ENCODE measurements at places on chromosomes 2 and 18.

GRCh38 chr2:241011751-241012510, 13.5 kb downstream of the SNED1 start:
- peak; percentile 16 for DNase-seq
- H3K27ac ChIP-seq = no peak overlapping the region
- H3K4me3 ChIP-seq = no peak overlapping the region

- no peak overlapping the region for H3K4me3 ChIP-seq
- no peaks in the 10 kb centered on the region for H3K36me3 ChIP-seq
- no peaks in the 10 kb centered on the region for H3K4me1 ChIP-seq
These were observed 100.4 kb downstream of the CCDC141 start for GRCh38 chr2:178949584-178949983.

DNA sequence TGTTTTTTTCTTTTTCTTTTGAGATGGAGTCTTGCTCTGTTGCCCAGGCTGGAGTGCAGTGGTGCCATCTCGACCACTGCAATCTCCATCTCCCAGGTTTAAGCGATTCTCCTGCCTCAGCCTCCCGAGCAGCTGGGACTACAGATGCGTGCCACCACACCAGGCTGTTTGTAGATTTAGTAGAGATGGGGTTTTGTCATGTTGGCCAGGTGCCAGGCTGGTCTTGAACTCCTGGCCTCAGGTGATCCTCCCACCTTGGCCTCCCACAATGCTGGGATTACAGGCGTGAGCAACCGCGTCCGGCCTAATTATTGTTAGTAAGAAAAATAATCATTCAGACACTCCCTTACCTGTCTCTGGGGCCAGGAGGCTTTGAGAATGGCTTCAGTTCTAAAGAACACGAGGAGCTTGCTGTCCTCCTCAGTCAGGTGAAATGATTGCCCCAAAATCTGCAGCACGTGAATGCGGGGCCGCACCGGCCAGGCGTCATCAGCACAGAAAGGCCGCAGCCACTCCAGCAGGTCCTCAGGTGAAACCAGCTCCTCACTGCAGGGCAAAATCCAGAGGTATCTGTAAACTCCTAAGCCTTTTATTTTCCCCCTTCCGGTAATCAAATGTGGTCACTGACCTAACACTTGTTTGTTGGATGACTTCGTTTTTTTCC, 342.6 kb downstream of the NBAS start:
- peaks cover 3% of the 10 kb centered on the region for H3K36me3 ChIP-seq
- no peaks in the 10 kb centered on the region for H3K27me3 ChIP-seq
- H3K27ac ChIP-seq = no peak overlapping the region
- H3K4me3 ChIP-seq = no peak overlapping the region
- H3K4me1 ChIP-seq = peaks cover 5% of the 10 kb centered on the region

GRCh38 chr2:136030406-136030805, 45.0 kb upstream of the DARS1 start:
- H3K36me3 ChIP-seq = no peaks in the 10 kb centered on the region
- no peak overlapping the region for H3K27ac ChIP-seq
- peaks cover 27% of the 10 kb centered on the region for H3K4me1 ChIP-seq

Data from mesothelial cell of epicardium (in vitro differentiated cells).